Renal cortex interstitium (tissue), 15 donors: ENCODE measurements at places on chromosomes 4 and X. TPM values are rescaled to one million over a fixed set of nuclear protein-coding genes. Genes with fewer than 3 reads are reported as not detected.

- DNase-seq: no peak
Measured at GRCh38 chr4:72442715-72443114, 126.3 kb downstream of the ADAMTS3 start.

The ACE2 gene
- 52.6 TPM for polyA plus RNA-seq

GRCh38 chr4:54065282-54066087 is 1.1 kb upstream of the CHIC2 start:
- DNase-seq: no peak

DNA sequence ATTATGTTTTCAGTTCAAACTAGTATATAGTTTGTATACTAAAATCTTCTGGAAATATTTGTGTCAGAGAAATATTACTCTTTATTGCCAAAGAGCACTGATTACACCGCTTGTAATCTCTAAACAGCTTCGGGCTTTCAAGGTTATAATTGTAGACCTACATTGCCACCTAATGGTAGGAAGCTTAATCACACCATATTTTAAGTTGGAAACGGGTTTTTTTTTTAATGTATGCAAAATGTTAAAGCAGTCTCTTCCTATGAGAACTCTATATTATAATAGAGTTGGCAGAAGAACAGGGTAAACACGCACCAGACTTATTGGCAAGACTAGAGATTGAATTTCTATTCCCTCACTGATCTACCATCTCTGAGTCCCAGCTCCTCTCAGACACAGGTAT is 19.5 kb upstream of the NFXL1 start:
- no peak for DNase-seq

GRCh38 chr4:37762294-37762990 is 64.0 kb upstream of the PGM2 start:
- DNase-seq: peak; percentile 65

The GUCY1B1 gene
- polyA plus RNA-seq: 60.1 TPM

DNA sequence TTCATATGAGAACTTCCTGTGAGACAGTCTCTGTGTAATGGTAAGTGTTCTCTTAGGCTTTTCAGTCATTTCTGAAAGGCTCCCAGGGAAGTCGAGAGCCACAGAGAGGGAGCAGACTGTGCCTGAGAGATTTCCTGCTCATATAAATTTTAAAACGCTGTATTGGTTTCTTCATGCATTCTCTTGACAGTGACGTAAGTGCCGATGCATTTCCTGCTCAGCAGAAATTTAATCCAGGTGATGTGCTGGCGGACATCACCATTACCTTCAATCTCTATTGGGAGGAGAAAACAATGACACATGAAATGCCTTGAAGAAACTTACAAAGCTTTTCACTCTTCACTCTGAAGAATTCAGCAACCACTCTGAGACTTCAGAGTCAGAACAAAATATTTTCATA is 383.6 kb downstream of the BMPR1B start:
- no peak for DNase-seq

GRCh38 chr4:47827343-47828047 is 10.4 kb downstream of the CORIN start:
- DNase-seq: no peak

- DNase-seq: no peak
Measured at GRCh38 chr4:145277011-145277410, 96.6 kb upstream of the OTUD4 start.

DNA sequence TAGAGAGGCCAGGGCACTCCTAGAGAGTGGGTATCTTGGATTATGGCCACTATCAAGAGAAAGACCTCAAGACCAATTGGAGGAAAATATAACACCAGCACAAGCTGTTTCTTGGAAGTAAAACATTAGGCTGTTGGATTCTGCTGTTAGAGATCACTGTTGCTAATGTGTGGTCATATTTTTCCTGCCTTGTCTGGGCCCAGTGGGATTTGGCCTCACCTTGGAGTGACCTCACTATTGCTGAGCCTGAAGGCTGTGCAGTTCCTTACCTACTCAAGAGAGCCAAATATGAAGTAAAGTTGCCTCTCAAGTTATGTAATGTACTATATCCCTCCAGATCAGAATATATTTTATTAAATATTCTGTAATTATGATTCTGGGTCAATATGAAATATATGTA is 355.4 kb upstream of the CTSO start:
- DNase-seq: no peak

- no peak for DNase-seq
Measured at GRCh38 chr4:144288011-144288903, 147.7 kb upstream of the GYPA start.

DNA sequence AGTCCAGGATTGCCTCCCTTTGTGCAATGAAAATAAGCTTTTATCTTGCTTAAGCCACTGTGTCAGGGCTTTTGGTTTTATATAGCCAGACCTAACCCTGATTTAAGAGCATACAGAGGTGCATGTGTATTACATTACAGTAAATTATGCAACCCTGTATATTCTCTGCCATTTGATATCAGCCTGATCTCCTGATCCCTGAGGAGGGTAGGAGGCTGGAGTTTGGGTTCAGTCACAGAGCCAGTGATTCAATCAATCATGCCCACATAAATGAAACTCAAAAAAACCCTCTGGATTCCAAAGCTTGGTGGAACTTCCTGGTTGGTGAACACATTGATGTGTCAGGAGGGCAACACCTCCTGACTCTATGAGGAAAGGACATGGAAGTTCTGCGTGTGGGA is 7.3 kb upstream of the KLHL8 start:
- no peak for DNase-seq

- DNase-seq: no peak
Measured at GRCh38 chrX:47936224-47936939, 67.4 kb downstream of the ZNF182 start.

The TBC1D8B gene
- polyA plus RNA-seq: 5.0 TPM

DNA sequence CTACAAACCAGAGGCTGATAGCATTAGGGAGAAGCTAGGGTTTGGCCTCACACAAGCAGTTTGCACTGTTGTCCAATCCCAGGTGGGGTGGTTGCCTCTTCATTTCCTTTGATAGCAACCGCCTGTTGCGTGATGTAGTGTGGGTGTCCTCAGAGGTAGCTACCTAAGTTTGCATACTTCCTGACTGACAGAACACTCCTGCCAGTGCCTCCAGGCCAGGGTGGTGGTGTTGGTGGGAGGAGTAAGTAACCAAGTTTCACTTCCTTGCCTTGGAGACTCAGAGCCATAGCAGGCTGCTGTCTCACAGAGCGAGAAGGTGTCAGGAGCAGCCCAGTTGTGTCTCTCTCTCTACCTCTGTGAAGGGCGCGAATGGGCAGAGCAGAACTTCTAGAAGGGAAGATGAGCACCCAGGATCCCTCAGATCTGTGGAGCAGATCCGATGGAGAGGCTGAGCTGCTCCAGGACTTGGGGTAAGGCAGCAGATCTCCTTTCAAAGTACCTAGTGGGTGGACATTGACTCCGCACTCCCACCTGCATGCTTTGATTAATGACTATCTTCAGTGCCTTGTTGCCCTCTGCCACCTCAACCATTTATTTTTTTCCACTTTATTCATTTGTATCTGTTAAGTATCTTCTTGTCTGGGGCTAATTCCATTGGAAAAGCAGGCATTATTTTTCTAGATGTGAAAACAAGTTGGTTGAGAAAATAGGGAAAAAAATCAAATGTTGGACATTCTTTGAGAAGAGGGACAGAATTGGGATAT is at the start of gene DAPP1:
Gene DAPP1 (plus strand): TSS at position 283 of the 764 bp plus-strand sequence. CDS start 87 bp downstream, at position 370.
- no peak for DNase-seq
